Activated CD8-positive, alpha-beta memory T cell treated with anti-CD3 and anti-CD28 coated beads for 48 hours (primary cell): ENCODE measurements at places on chromosomes 12 and 14.

- no peak for DNase-seq
These were observed 23.0 kb downstream of the VPS37B start for GRCh38 chr12:122872815-122873361.

DNA sequence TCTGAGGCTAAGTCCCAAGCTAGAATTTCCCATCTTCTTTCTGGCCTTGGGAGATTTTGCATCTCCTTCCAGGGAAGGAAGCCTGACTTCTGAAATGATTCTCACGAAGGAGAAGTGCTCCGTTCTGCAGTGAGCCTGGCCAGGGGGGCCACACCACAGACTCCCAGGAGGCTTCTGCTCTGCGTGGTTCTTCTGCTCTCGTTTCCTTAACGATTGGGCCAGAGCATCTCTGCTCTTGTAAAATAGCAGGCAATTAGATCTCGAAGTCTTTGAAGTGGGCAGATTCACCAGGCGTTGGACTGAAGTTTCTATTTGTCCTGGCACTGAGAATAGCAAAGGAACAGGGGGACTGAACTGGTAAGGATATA, 6.7 kb upstream of the BATF start:
- no peak for DNase-seq

- no peak for DNase-seq
These were observed 299.2 kb downstream of the GLT1D1 start for GRCh38 chr12:129152351-129153104.

DNA sequence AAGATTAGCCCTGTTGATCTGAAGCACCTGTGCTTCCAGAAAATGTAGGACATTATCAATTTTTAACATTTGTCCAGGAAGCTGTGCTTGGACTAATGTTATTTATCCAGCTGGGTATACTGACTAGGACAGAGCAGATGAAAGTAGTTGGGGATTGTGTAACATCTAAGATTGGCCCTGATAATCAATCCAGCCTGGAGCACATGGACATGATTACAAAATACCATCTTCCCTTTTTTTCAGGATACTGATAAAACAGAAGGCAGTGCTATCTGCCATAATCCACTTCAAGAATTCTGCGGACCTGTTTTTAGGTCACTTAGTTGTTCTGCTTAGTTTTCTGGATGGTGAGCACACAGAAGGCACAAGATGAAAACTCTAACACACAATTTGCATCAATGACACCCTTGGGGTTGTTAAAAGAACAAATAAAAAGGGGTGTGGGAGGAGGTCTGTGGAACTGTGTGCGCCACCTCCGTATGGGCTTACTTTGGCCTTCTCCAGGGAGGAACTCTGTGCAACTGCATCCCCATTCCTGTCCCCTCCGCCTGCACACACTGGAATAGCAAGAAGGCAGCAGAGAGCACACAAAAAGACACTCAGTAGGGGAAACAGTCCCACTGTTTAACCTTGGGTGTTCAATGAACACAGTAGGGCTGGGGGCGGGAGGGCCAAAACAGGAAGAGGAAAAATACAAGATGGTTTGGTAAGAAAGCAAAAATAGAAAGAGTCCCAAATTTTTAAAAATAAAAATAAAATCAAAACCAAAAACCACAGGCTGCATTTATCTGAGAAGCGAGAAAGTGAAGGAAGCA, 31.1 kb upstream of the DUSP6 start:
- no peak for DNase-seq

DNA sequence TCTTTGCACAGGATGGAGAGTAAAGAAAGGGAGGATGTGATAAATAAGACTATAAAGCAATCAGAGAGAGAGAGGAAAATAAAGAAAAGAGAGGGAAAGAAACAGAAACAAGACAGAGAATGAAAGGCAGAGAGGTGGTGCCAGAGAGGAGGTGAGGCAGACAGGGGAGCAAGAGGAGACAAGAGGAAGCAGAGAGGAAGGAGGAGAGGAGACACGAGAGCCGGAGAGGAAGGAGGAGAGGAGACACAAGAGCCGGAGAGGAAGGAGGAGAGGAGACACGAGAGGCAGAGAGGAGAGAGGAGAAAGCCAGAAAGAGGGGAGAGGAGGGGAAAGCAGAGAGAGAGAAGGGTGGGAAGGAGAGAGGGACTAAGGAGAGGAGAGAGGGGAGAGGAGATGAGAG, 125.2 kb downstream of the PAPOLA start:
- DNase-seq, result no peak

DNA sequence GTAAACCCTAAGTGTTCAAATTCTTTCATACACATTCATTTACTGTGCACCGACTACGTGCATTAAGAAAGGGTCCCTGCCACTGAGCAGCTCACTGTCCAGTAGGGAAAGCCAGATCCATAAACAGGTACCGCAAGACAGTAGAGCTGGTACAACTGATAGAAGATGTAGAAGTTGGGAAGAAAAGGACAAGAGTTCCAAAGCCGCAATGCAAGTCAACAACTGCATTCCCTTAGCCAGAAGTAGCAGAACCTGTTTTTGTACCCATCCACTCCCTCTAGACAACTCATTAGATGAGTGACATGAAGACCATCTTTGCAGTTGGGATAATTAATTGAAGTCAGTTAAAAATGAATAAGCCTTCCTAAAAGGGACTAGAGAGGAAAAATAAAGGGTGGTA, 1.3 kb downstream of the SENP1 start:
- DNase-seq, result no peak

DNA sequence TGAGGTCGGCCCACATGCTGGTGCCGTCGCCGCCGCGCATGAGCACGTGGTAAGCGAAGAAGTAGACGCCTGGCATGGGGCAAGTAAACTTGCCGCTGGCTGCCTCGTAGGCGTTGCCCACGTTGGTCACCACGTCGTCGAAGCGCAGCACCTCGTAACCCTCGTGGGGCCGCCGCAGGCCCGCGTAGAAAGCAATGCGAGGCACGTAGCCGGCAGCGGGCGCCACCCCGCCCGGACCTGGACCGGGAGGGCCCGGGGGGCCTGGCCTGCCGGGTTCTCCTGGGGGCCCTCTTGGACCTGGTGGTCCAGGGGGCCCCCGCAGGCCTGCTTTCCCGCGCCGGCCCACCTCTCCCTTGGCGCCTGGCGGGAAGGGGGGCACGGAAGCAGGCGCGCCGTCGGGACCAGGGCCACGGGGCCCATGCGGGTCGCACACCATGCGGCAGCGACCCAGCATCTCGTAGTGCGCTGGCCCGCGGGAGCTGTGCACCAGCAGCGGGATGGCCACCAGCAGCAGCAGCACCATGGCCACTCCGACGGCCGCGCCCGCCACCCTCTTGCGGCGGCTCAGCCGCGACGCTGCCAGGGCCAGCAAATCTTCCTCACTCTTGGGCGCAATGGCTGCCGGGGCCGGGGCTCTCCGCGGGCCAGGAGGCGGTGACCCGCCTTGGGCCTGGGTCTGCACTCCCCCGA, 888 bp downstream of the C1QL4 start:
- no peak for DNase-seq

DNA sequence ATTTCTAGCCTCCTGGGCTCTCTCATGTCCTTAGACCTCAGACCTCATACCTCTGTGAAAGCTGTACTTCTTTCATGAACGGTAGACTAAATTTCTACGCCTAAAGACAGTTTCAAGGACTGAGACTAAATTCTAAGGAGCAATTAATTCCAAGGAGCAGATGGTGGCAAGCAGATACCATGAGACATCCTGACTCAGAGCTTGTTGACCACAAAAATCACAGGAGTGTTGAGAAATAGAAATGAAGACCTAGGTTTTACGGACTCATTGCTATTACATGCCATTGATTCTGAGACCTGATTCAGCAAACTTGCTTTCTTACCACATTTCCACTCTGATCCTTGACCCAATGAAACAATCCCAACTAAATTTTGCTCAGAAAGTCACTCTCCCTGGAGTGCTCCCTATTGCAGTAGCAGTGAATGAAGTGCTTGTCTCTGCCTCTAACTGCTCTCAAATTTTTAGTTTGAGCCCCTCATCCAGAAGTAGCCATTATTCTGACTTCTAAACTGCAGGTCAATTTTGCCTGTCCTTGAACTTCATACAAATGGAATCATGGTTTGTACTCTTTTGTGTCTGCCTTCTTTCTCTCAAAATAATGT, 52.0 kb downstream of the PEX5 start:
- no peak for DNase-seq

- no peak for DNase-seq
These were observed 79.7 kb downstream of the SPTB start for GRCh38 chr14:64800000-64800399.

DNA sequence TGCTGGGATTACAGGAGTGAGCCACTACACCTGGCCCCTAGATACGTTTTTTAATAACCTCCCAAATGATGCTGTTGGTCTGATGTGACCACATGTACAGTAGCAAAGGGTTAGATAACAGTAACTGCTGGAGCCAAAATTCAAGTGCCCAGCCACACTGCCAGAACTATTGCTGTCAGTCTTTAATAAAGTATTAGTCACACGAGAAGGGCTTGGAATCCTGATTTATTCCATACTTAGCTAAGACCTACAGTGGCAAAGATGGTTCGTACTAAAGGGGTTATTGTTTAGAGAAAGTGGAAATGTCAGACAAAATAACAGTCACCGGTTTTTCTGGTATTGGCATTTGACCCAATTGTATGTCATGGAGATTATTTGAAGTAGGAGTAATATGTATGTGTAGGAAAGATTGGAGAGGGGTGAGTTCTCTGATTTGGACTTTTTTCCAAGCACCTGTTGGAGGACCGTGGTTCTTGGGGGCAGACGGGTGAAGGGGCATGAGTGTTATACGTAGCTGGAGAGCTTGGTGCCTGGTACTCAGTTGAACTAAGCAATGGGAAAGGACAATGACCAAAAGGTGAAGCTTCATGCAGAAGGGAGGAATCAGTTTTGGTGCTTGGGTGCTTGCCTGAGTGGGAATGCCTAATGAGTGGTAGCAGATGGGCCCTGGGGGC, 9.7 kb downstream of the TUBA1C start:
- no peak for DNase-seq

DNA sequence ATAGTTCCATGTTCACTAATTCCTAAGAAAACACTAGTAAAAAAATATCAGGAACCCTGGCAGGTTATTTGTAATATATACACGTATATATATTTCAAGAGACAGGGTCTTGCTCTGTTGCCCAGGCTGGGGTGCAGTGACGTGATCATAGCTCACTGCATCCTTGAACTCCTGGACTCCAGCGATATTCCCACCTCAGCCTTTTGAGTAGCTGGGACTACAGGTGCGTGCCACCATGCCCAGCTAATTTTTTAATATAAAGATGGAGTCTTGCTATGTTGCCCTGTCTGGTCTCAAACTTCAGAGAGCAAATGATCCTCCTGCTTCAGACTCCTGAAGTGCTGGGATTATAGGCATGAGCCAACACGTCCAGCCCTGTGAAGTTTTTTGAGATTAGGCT, 16.2 kb downstream of the GPRC5A start:
- no peak for DNase-seq

GRCh38 chr14:51147183-51147582, 52.3 kb upstream of the TRIM9 start:
- DNase-seq, result no peak

- DNase-seq, result no peak
These were observed 106.0 kb downstream of the KIF26A start for GRCh38 chr14:104244221-104245011.

- DNase-seq, result no peak
These were observed 138.8 kb upstream of the RASSF8 start for GRCh38 chr12:25819691-25820090.

DNA sequence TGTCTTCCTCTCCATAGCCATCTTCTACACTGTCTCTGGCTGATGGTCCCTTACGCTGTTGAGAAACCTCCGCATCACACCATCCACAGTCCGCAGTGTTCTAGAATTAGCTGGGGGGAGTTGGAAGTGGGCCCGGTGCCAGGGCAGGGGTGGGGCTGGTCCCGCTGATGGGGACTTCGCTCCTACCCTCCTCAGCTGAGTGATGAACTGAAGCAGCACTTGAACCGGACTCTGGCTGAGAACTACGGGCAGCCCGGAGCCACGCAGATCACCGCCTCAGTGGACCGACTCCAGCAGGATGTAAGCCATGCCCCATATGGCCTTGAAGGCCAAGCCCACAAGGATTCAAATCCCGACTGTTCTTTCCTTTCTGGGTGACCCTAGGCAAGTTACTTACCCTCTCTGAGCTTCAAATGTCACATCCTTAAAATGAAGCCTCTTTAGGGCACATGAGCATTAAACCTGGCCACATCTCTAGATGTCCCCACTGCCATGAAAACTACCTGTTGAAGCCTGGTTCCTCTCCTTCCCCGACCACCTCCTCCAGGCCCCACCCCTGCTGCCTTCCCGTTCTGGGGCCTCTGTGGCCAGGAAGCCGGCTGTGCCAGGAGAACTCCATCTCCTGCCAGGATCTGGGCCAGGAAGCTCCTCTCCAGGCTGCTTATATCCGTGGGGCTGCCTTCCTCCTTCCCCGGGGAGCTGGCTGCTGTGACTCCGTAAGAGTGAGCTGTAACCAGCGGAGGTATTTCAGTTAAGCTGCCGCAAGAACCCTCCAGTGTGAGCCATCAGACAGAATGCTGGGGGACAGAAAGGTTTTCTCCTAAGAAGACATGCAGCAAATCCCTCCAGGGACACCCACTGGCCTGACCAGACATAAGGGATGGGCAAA, 53.1 kb downstream of the TSPAN11 start:
- DNase-seq, result no peak

GRCh38 chr12:2541631-2542204, 253.1 kb upstream of the FKBP4 start:
- no peak for DNase-seq

DNA sequence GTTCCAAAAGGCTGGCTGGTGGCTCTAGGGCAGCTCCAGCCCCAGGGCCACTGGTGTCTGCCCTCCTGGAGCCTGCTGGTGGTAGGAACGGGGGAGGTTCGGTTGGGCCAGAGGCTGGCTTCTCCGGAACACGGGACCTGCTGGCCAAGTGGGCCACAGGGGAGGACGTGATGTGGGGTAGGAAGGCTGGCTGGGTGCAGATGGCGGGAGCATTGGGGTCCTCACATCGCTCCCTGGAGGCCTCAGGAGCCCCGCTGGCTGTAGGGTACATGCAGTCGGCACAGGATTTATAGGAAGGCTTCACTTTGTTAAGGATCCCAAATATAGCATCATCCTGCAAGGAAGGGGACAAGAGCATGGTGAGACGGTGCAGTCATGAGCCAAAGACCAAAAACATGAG, 57.6 kb upstream of the CORO1C start:
- DNase-seq, result no peak

GRCh38 chr12:114662512-114663177, 21.3 kb downstream of the TBX3 start:
- no peak for DNase-seq
